ENCODE measurements at places on chromosomes 4 and X.

DNA sequence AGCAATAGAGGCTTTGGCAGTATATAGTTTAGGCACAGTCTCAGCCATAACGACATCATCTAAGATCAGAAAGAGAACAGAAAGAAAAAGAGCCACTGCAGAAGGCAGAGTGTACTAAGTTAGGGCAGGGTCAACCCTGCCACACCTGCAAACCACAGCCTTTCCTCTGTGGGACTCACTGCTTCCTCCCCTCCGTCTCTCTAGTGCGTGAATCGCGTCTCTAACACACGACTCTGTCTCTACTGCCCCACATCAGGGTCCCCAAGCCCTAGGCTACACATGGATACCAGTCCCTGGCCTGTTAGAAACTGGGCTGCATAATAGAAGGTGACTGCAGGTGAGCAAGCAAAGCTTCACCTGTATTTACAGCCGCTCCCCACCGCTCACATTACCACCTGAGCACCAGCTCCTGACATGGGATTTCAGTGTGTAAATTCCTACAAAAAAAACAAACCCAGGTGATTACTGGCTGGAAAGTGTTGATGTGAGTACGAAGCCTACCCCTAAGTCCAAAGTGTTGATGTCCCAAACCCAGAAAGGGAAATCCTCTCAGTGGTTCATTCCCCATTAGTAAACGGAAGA, 128.9 kb downstream of the PRKX start:
- no peak for DNase-seq

DNA sequence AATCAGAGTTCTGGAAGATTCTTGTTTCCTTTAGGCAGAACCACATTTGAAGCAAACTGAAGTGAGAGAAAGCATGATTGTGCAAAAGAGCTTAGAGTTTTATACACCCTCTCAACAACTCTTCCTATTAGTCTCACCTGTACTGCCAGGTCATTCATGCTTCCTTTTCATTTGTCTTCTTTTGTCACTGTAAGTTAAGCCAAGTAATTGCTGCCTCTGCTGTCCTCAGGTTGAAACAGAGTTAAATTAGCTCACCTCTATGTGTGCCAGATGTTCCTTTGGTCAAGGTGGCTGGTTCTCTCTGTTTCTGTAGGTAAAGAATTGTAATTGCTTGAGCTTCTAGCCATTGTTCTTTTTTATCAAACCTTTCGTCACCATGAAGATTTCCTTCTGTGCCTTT, 41.1 kb upstream of the HPGD start:
- no peak for DNase-seq

- no peak for DNase-seq
Measured at GRCh38 chrX:79095441-79096041, 48.9 kb upstream of the GPR174 start.

DNA sequence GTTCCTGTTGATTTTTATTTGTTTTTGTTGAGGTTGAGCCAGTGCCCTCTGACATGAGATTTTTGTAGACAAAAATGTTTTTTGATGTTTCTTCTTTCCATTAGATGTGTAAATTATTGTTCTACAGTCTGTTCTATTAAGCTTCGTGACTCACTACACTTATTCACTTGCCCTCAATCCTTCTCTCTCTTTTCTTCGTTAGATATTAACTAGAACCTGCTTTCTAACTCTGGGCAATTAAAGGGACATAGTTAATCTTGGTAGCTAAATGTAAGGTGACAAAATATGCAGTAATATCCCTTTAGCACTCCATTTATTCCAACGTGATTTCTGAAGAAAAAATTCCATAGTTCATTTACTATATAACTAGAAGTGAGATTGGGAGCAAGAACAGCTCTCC, 333.9 kb downstream of the PDHA2 start:
- DNase-seq: no peak

DNA sequence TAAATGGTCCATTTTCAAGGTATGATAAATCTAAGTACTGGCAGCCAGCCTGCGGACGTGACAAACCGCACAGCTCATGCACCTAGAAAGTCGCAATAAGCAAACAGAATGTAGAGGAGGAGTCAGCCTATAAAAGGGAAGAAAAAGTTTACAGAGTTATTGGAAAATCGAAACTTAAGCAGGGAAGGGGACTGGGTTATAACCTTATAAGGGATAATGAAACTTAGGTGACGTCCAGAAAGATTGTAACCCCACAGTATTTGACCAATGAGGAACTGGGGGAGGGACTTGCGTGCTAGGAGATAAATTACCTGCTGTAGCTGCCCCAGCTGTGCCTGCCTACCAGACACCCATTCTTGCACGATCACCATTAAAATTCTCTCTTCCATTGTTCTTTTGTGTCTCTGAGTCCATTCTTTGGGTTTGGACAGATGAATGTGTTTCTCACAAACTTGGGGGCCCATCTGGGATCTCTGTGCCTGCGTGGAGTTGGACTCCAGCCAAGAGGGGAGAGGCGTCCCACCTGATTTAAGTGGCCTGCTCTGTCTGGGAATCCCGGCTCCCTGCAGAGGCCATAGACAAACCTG, 61.0 kb downstream of the ZCCHC12 start:
- DNase-seq: no peak

- DNase-seq: no peak
Measured at GRCh38 chr4:142347241-142347640, 498.9 kb downstream of the INPP4B start.

DNA sequence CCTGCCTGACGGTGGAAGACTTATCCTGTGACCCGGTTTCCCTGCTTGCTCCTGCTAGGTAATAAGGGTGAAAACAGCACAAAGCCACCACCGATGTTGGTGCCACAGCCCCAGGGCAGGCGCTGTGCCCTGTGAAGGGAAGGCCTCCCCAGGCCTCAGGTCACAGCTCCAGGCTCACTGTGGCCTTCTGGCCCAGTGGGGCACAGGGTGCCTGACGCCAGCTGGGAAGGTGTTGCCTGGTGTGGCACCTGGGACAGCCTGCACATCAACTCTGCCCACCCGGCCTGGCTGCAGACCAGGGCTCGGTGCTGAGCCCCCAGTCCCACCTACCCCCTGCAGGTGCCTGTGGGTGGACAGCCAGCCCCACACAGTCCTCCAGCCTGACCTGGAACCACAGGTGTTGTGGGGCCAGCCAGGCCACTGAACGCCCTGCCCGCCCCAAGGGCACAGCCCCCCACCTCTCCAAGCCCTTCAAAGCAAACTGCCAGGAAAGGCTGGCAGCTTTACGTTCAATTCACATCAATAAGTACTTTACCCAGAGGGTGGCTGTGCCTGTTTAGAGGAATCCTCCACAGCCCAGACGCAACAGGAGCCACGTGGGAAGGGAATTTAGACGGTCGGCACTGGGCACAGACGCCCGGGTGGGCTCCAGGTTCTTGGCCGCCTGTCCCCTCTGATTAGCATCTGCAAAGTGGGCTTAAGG, 54.3 kb downstream of the ZFYVE28 start:
- no peak for DNase-seq

GRCh38 chr4:182513587-182514291, 270.5 kb downstream of the TENM3 start:
- no peak for DNase-seq

- DNase-seq: no peak
Measured at GRCh38 chr4:8227201-8227770, 28.2 kb downstream of the SH3TC1 start.

DNA sequence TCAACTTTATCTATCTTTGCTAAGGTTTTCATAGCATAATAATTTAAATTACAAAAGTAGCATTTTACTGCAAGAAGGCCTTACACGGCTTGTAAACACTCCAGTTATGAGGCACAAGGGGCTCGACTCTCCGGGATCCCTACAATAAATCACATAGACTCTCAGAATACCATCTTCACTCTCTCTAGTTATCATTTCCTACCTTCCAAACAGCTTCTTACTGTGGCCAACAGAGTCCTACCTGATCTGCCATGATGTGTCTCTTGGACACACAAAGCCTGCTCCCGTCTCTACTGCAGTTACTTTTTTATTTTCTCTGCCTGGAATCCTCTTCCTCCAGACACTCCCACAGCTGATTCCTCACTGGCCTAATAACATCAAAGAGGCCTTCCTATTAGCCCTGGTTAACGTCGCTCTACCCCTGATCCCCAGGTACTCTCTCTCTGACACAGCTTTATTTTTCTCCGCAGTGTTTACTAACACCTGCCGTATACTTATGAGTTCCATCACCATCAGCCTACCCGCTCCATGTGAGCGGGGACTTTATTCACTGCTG, 559.6 kb upstream of the DIPK2B start:
- no peak for DNase-seq

GRCh38 chr4:26568446-26568994, 15.4 kb upstream of the TBC1D19 start:
- DNase-seq: no peak

DNA sequence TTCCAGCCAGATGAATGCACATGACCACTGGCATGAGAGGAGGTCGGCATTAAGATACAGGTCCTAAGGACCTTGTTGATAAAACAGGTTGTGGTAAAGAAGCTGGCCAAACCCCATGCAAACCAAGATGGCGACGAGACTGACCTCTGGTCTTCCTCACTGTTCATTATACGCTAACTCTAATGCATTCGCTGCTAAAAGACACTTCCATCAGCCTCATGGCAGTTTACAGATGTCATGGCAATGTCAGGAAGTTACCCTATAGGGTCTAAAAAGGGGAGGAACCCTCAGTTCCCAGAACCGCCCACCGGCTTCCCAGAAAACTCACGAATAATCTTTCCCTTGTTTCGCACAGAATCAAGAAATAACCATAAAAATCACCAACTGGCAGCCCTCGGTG, 182.4 kb downstream of the DHRSX start:
- DNase-seq: no peak

DNA sequence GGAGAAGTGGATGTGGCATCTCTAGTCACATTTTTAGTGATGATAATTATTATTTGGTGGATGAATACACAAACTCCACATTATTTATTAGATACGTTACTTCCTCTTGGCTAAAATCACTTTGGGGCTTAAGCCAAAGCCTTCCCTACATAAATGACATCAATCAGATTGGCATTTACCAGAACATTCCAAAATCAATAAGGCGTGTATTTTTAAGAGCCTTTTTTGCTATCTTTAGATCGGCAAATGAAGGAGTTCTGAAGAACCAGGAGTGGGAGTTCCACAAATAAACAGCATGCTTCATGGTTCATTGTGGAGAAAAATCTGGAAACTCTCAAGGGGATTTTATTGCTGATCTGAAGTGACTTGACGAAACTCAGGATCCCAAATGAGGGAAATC, 89.7 kb downstream of the AMELX start:
- no peak for DNase-seq

- DNase-seq: no peak
Measured at GRCh38 chr4:2305766-2306501, 44.0 kb upstream of the MXD4 start.

DNA sequence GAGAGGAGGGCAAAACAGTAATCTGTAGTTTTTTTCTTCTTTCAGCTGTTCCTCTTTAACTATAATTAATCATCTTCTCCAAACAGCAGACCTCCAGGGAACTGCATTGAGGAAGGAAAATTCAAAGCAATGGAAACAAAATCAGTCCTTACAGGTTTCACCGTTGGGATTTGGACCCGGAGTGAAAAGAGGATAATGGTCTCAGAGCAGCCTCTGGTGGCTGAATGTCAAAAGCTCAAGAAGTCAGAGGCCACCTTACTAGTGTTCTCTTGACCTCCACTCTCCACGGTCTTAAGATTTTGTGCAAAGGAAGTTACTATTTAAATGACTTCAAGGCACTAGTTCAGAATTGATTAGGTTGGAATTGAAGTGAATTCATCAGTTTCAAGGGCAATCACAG, 16.0 kb upstream of the MID1 start:
- no peak for DNase-seq

- DNase-seq: no peak
Measured at GRCh38 chr4:108527723-108528122, 92.7 kb upstream of the RPL34 start.

DNA sequence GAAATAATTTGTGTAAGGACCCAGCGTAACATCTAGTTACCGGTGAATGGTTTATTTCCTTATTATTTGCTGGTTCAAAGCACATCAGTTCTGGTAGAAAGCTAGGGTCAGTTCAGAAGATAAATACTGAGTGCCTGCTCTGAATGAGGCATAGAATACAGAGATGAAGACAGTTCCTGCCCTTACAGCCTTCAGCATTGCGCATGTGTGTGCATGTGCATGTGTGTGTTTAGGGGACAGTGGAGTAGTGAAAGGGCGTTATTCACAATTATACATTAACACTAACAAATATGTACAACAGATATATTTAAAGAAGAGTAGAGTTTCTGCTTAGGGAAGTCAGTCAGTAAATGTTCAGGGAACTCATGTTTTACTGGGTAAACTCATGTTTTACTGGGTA, 29.1 kb downstream of the CEP135 start:
- DNase-seq: no peak

DNA sequence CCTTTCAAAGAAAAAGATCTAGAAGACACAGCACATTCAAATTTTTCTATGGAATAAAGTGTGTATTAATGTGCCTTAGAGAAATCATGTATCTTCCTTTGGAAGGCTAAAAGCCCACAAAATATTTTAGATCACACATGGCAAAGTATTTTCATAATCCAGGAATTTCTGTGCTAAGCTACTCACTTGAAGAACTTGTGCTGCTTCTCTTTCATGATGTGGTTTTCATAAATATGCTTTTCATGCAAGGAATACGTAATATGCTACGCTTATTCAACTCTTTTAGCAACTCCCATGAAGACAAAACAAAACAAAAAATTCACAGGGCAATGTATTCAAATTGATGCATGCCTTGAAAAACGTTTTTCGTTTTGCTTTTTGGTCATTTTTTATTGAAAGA, 125.6 kb downstream of the ARHGAP24 start:
- no peak for DNase-seq

DNA sequence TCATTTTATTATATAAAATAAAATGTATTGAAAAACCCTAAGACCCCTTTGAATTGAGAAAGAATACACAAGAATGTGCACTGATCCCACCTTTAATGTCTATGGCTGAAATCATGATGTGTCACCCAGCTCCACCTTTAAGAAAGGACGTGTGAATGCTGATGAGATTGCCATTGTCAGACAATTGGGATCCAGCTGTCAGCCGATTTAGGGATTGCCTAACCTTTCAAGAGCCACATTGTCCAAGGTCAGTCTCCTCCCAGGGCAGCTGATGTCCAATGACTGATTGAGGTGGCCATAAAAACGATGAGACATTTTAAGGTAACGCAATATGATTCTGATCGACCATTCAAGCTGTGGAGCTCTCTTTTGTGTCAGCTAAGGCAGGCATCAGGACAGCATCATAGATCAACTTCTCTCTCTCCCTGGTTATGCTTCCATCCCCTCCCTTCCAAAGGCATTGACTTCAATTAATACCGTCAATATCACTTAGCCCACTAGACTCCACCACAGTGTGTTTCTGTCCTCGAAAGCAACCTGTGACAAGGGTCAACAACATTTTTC, 1676.4 kb downstream of the PCDH7 start:
- DNase-seq: no peak

GRCh38 chr4:17654701-17655100, 40.3 kb downstream of the MED28 start:
- no peak for DNase-seq
